Upper lobe of right lung (tissue), 1 donor: ENCODE measurements at places on chromosomes 6 and 20.
A peak's percentile ranks its signal among the peaks of the same experiment; 100 is the strongest.

DNA sequence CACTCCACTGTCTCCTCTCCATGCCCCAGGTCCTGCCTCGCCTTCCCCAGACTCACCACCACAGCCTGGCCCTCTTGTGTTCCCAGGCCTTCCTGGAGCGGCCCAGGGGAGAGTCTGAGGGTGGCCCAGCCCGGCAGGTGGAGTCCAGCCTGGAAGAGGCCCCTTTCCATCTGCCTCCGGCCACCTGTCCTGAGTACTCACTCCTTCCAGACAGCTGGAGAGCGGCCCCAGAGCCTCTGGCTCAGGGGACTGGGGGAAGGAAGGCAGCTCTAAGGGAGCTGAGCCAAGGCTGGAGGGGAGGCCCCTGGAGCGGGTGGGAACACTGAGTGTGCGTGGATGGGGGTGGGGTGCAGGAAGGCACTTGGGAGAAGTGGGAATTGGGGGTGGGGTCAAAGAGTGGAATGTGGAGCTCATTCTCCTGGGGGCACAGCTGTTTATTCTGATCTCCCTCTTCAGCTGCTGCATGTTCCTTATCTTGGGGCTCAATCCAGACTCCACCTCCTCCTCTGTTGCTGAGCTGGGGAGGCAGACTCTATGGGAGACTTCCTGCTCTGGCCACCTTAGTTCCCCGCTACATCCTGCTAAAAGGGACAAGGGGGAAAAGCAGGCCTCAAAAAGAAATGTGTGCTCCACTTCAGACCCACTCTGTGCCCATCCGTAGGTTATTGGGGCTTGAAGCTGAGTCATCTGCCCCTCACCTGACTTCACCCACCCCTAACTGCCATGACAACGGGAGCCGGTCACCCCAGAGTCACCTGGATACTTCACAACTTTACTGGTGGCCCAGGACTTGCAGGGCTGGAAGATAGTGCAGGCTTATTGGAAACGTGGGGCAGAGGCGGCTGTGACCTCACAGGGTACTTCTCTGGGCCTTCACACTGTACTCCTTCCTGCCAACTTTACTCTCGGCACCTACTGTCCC, 19.5 kb upstream of the TAF8 start:
- no peaks in the 10 kb centered on the region for H3K27me3 ChIP-seq
- H3K27ac ChIP-seq: peak overlapping the region; percentile 47
- H3K4me1 ChIP-seq: peaks cover 57% of the 10 kb centered on the region

- H3K36me3 ChIP-seq: no peaks in the 10 kb centered on the region
- H3K27me3 ChIP-seq: no peaks in the 10 kb centered on the region
- H3K27ac ChIP-seq: no peak overlapping the region
- H3K4me1 ChIP-seq: no peaks in the 10 kb centered on the region
Measured at GRCh38 chr6:125307964-125308615, 6.3 kb upstream of the HDDC2 start.

- no peaks in the 10 kb centered on the region for H3K27me3 ChIP-seq
- no peaks in the 10 kb centered on the region for H3K36me3 ChIP-seq
- H3K4me1 ChIP-seq: peaks cover 13% of the 10 kb centered on the region
- H3K27ac ChIP-seq: no peak overlapping the region
- peak; percentile 69 for DNase-seq
- H3K4me3 ChIP-seq: no peak overlapping the region
Measured at GRCh38 chr6:107646176-107646575, 156.3 kb downstream of the SOBP start.

GRCh38 chr20:54197621-54198604, 10.0 kb upstream of the PFDN4 start:
- no peak for DNase-seq
- H3K4me1 ChIP-seq: no peaks in the 10 kb centered on the region
- no peaks in the 10 kb centered on the region for H3K36me3 ChIP-seq
- no peak overlapping the region for H3K4me3 ChIP-seq
- no peaks in the 10 kb centered on the region for H3K27me3 ChIP-seq

DNA sequence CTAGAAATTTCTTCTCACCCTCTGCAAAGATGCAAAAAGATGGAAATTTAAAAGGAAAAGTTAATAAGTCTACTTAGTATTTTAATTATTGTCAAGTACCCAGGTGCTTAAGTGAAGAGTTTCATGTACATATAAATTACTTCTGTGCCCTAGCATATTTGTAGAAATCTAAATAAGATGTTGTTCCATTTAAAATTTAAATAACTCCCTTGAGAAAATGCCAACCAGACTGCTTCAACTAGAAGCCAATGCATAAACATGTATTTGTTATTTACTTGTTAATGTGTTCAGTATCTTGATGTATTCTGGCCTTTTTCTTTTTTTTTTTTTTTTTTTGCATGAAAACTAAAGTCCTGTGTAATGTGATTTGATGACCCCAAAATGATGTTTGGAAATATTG, 6.3 kb upstream of the TMEM244 start:
- no peaks in the 10 kb centered on the region for H3K36me3 ChIP-seq
- no peak overlapping the region for H3K4me3 ChIP-seq
- no peaks in the 10 kb centered on the region for H3K4me1 ChIP-seq
- H3K27ac ChIP-seq: no peak overlapping the region
- DNase-seq: no peak

DNA sequence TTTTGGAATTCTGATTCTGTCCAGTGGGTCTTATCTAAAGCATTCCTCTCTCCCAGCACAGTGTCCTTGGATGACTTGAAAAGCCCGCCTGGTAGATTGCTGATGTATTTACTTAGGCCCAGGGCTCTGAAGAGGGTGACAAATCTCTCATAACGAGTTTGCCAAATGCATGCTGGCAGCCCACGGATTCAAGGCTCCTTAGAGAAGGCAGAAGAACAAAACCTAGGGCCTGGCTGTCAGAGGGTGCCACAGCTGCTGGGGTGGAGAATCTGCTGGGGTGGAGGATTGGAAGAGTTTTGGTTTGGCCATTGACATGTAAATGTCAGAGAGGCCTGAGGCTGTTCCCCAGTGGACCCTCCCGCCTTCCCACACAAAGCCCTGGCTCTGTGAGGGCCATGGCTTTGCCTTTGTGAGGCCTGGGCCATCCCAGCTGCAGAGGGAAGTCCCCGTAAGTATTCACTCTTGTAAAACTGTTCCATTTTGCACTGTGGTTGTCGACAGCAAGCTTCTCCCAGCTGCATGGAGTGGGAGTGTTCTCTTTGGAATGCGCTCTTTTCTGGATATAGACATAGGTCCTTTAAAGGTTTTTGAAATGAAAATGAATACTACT, 50.3 kb downstream of the ANKRD6 start:
- H3K27me3 ChIP-seq: no peaks in the 10 kb centered on the region
- no peak overlapping the region for H3K4me3 ChIP-seq
- no peaks in the 10 kb centered on the region for H3K36me3 ChIP-seq
- DNase-seq: no peak
- no peak overlapping the region for H3K27ac ChIP-seq

GRCh38 chr6:16238963-16239797, 793 bp downstream of the GMPR start:
- H3K4me3 ChIP-seq: peak overlapping the region; percentile 73
- DNase-seq: peak; percentile 87
- H3K4me1 ChIP-seq: peaks cover 32% of the 10 kb centered on the region
- no peaks in the 10 kb centered on the region for H3K27me3 ChIP-seq
- H3K36me3 ChIP-seq: no peaks in the 10 kb centered on the region
- peak overlapping the region; percentile 70 for H3K27ac ChIP-seq

GRCh38 chr6:12344296-12344695, 54.1 kb downstream of the EDN1 start:
- no peaks in the 10 kb centered on the region for H3K27me3 ChIP-seq
- no peak for DNase-seq
- H3K36me3 ChIP-seq: no peaks in the 10 kb centered on the region

- H3K27me3 ChIP-seq: no peaks in the 10 kb centered on the region
- no peak overlapping the region for H3K4me3 ChIP-seq
- no peak overlapping the region for H3K27ac ChIP-seq
- no peaks in the 10 kb centered on the region for H3K4me1 ChIP-seq
- H3K36me3 ChIP-seq: no peaks in the 10 kb centered on the region
Measured at GRCh38 chr20:14879020-14879697, 541.7 kb upstream of the FLRT3 start.

GRCh38 chr6:44804016-44804415, 416.5 kb downstream of the CDC5L start:
- peaks cover 3% of the 10 kb centered on the region for H3K4me1 ChIP-seq
- no peak overlapping the region for H3K27ac ChIP-seq
- H3K36me3 ChIP-seq: no peaks in the 10 kb centered on the region
- no peak overlapping the region for H3K4me3 ChIP-seq
- H3K27me3 ChIP-seq: no peaks in the 10 kb centered on the region

GRCh38 chr20:33165416-33166055, 2.4 kb upstream of the BPIFA2 start:
- no peak overlapping the region for H3K4me3 ChIP-seq
- H3K27me3 ChIP-seq: no peaks in the 10 kb centered on the region
- DNase-seq: no peak
- H3K27ac ChIP-seq: no peak overlapping the region
- H3K4me1 ChIP-seq: no peaks in the 10 kb centered on the region

DNA sequence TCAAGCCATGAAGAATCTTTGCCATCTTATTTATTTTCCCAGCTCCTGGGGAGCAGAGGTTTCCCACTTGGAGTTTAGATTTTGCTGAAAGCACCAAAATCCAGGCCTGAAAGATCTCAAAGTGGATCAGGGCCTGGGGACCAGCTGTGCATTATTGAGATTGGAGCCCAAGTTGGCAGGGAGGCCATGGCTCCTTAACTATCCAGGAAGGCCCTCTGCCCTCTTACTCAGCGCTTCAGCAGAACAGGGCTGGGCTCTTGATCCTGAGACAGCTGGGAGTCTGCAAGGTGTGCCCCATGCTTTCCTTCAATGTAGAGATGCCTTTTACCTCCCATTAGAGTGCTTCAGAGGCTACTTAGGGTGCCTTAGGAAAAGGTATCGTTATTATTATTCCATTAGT, 24.6 kb downstream of the FOXO3 start:
- no peak for DNase-seq
- no peak overlapping the region for H3K4me3 ChIP-seq
- peaks cover 96% of the 10 kb centered on the region for H3K4me1 ChIP-seq
- no peaks in the 10 kb centered on the region for H3K36me3 ChIP-seq
- no peaks in the 10 kb centered on the region for H3K27me3 ChIP-seq
- H3K27ac ChIP-seq: peak overlapping the region; percentile 59

GRCh38 chr6:20302702-20303251, 90.5 kb upstream of the MBOAT1 start:
- no peak for DNase-seq
- H3K4me3 ChIP-seq: no peak overlapping the region
- H3K27me3 ChIP-seq: no peaks in the 10 kb centered on the region
- no peak overlapping the region for H3K27ac ChIP-seq
- H3K4me1 ChIP-seq: no peaks in the 10 kb centered on the region

DNA sequence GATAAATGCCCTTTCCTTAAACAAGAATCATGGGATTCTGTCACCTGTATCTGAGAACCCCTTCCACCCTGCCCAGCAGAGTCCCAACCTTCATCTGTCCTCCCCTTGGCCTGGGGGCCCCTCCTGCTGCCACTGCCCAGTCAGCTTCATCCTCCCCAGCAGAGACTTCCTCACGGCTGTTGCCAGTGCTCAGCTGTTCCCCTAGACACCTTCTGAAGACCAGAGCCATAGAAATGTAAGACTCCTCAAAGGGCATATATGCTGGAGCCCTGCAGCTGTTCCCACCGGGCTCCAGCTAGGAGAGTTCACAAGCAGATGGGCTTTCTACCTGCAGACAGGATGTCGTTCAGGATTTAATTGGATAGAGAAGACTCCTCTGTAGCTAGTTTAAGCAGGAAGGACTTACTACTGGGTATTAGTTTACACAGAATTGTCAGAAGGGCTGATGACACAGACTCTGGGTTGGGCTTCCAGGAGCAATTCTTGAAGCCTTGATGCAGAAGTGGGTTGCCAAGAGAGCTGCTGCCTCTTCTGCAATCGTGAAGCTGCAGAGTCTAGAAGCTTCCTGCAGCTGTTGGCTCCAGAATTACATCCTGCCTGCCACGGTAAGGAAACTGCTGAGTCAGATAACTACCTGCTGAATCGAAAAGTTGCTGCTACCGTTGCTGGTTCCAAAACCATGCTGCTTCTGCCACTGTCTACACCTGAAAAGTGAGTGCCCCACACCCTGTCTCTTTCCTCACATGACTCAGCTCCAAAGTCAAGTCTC, 57.1 kb upstream of the MLN start:
- H3K4me1 ChIP-seq: peaks cover 20% of the 10 kb centered on the region
- H3K27ac ChIP-seq: no peak overlapping the region
- H3K4me3 ChIP-seq: no peak overlapping the region
- H3K36me3 ChIP-seq: no peaks in the 10 kb centered on the region

DNA sequence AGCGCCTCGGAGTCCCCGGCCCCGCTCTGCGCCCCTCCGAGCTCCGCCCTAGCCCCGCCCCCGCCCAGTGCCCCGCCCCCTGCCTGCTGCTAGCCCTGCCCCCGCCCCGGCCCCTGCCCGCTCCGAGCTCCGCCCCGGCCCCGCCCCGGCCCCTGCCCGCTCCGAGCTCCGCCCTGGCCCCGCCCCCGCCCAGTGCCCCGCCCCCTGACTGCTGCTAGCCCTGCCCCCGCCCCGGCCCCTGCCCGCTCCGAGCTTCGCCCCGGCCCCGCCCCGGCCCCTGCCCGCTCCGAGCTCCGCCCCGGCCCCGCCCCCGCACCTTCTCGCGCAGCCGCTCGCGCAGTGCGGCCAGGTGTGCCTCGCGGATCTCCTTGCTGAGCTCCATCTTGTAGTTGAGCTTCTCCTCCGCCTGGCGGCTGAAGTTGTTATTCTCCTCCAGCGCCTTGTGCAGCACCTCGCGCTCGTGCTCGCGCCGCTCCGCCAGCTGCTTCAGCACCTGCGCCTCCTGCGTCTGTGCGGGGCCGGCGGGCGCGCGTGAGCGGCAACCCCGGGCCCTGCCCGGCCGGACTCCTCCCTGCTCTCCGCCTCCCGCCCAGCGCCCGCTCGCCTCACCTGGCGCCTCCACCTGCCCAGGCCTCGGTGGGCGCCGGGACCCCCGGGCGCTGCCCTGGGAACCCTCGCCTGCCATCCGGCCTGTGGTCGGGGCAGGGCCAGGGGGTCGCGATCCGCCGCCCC, 11.3 kb downstream of the STMN3 start:
- peak overlapping the region; percentile 93 for H3K27ac ChIP-seq
- peak overlapping the region; percentile 69 for H3K4me3 ChIP-seq
- no peaks in the 10 kb centered on the region for H3K27me3 ChIP-seq
- peak; percentile 97 for DNase-seq
- peaks cover 20% of the 10 kb centered on the region for H3K4me1 ChIP-seq

GRCh38 chr6:143260857-143261256, 189.6 kb downstream of the ADAT2 start:
- H3K4me1 ChIP-seq: no peaks in the 10 kb centered on the region
- H3K27ac ChIP-seq: no peak overlapping the region
- no peaks in the 10 kb centered on the region for H3K27me3 ChIP-seq

DNA sequence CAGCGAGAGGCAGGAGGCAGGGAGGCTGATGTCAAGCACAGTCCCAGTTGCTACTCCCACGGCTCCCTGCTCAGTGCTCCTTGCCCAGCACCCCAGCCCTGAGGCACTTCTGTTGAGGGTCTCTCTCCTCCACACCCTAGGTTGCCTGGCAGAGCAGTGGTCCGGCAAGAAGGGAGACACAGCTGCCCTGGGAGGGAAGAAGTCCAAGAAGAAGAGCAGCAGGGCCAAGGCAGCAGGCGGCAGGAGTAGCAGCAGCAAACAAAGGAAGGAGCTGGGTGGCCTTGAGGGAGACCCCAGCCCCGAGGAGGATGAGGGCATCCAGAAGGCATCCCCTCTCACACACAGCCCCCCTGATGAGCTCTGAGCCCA, 9.1 kb downstream of the CNPY3 start:
- H3K36me3 ChIP-seq: peaks cover 55% of the 10 kb centered on the region
- H3K4me3 ChIP-seq: no peak overlapping the region
- no peaks in the 10 kb centered on the region for H3K27me3 ChIP-seq
- no peak overlapping the region for H3K27ac ChIP-seq
- no peak for DNase-seq
- no peaks in the 10 kb centered on the region for H3K4me1 ChIP-seq
